ENCODE measurements at places on chromosomes 4 and X.

GRCh38 chr4:152709675-152710438 is 30.1 kb upstream of the TMEM154 start:
- DNase-seq: no peak

DNA sequence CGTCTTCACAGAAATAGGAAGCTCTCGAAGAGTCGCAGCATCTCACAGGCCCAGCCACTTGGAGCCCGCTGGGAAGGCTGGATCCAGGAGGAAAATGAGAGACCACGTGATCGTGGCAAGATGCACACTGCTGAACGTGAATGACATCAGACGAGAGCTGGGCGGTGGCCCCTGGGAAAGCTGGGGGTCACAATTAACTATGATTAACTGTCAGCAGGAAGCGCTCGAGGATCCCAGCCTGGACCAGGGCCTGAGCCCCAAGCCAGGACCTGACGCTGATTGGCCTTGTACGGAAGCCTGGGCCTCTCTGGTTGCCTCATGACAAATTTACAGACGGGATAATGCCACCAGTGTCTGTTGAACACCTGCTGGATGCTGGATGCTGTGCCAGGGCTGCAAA is 321.4 kb downstream of the EVC2 start:
- no peak for DNase-seq

GRCh38 chrX:87517571-87518141 is at the start of gene KLHL4:
Gene KLHL4 (plus strand): TSS chrX:87517802. CDS start chrX:87517894, 92 bp downstream.
- no peak for DNase-seq

GRCh38 chrX:132059973-132060540 is 37.0 kb downstream of the STK26 start:
- DNase-seq: no peak

- DNase-seq: no peak
Measured at GRCh38 chr4:125004676-125005075, 292.1 kb upstream of the ANKRD50 start.

- no peak for DNase-seq
Measured at GRCh38 chr4:7031558-7032449, 11.4 kb upstream of the TADA2B start.

DNA sequence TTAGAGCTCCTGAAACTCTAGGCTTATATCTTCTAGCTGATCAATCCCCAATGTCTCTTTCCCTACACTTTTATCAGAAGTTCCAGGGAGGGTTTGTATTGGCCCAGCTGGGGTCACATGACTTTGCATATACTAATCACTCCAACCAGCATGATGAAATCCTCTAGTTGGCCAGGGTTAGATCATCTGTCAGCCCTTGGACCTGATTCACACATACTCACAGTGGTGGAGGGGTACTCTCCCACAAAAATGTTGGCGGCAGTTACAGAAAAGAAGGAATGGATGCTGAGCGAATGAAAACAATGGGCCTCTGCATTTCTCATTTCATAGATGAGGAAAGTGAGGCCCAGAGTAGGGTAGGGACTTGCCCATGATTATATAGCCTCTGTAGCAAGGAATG is 151.1 kb downstream of the PJA1 start:
- no peak for DNase-seq

GRCh38 chr4:133150486-133151340 is 1.6 kb downstream of the PCDH10 start:
- no peak for DNase-seq

Data from activated T-helper 1 cell treated with anti-CD3 and anti-CD28 coated beads, Interleukin-2, amount 50 U/mL, for 16 hours (primary cell).